Stimulated activated CD4-positive, alpha-beta T cell treated with anti-CD3 and anti-CD28 coated beads, TNF-alpha, amount 100 ng/mL, for 1 hour (primary cell): ENCODE measurements at places on chromosomes 16 and 17.
A peak's percentile ranks its signal among the peaks of the same experiment; 100 is the strongest.

- DNase-seq = no peak
Measured at GRCh38 chr17:4130715-4131114, 12.1 kb downstream of the ZZEF1 start.

DNA sequence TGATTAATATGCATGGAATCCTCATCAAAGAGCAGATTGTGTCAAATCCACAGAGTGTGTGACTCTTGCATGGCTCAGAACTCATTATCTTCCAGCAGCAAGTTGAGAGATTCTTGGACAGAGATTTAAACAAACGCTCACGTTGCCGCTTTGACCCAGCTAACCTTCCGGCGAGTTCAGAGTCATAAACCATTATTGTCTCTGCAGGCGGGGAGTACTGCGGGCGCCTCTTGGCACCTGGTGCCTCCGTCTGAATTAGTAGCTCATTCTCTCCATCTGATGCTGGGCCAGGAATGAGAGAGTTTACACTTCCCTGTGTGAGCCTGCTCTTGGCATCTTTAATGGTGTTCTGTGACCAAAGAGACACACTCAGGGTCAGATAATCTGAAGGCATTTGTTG, 138.6 kb upstream of the WSCD1 start:
- DNase-seq = no peak

DNA sequence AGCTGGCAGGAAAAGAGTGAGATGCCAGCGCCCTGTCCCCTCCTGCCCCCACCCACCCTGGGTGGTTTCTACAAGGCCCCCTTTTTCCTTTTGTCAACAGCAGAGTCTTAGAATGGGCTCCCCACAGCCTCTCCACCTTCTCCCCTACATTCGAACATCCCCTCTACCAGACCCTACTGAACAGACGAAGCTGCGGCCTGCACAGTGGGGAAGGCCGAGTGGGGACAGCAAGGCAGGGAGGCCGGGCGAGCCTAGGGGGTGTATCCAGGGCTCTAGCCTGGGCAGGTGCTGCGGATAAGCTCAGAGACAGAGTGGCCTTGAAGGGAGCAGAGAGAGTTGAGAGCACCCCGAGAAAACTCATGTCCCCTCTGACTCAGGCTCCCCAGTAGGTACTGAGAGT, 7.4 kb downstream of the ZACN start:
- no peak for DNase-seq

GRCh38 chr17:69749911-69750310, 325.1 kb upstream of the KCNJ16 start:
- DNase-seq = no peak

DNA sequence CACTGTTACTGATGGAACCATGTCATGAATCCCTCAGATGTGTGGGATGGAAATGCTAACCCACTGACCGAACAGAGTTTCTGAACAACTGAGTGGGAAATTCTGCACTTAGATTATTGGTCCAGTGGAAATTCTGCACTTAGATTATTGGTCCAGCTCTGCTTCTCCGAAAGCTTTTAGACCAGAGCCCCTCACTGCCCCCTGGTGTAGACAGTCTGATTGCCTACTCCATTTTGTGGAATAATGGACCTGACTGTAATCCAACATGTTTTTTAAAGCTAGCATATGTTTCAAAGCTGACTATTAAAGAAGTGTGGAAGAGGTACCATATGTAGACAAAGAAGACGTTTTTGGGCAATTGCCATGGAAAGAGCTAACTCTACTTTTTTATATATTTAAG, 50.3 kb upstream of the TBX2 start:
- DNase-seq = no peak

- peak; percentile 6 for DNase-seq
Measured at GRCh38 chr17:35089586-35090296, 26.2 kb upstream of the RFFL start.

GRCh38 chr17:33562792-33563191, 269.7 kb upstream of the ASIC2 start:
- DNase-seq = no peak

GRCh38 chr16:66270333-66270927, 96.1 kb upstream of the CDH5 start:
- DNase-seq = peak; percentile 4

DNA sequence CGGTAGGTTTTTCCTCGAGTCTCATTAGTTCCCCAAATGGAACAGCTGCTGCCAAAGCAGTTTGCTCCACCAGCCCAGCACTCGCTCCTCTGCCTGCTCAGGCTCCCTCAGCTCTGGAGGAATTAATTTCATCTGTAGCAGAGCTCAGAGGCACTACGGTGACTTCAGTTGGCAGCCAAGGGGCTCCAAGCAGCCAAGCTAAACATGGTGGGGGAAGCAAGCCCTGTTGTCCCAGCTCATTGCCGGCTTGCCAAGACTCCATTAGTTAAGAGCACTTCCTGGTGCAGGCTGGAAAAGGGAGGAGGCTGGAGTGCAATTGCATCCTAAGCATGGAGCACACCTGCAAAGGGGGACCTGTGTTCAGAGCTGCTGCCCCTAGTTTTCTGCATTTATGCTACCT, 78.7 kb upstream of the GPRC5B start:
- no peak for DNase-seq

DNA sequence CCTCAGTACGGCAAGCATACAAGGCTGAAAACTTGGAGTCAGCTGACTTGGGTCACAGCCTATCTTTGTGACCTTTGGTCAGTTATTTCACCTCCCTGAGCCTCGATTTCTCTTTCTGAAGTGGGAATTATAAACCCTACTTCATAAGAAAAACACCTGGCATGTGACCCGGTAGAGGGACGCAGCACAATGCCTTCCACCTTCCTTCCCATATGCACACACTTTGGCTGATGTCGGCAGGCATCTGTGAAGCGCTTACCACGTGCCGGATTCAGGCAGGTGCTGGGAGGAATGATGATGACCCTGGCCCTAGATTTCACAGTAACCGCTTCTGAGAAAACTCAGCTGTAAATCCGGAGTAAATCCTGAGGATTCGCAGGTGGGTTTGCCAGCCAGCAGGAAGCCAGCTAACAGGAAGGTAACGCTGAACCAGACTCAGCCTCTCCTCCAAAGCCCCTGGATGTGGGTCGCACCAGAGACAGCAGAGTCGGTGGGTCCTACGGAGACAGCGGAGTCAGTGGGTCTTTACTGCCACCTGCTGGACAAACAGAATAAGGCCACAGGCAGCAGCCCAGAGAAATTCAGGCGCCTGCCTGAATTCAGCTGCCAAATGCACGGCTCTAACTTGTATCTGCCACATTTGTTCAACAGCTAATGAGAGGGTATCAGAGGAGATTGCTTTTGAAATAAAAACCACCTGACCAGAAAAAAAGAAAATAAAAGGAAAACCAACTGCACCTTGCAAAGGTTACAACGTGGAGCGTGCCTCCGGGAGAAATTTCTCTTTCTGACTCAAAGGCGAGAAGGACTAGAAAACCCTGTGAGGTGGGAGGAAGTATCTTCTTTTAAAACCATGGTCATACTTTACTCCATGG, 16.6 kb downstream of the COPRS start:
- DNase-seq = peak; percentile 31

DNA sequence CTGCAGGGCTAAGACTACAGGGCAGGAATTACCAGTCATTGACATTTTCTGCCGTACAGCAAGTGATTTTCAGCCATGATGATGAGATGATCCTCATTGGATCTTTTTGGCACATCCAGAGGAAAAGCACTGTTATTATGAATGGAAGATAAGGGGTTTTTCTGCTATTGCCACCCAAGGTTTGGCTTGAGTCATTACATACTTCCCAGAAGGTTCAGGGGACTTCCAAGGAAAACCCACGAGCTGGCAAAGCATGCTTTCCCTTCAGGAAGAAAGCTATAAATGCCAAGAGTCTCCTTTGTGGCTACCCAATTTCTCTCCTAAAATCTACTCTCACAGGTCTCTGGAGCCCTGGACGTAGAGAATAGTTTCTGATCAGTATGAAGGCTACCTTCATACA, 6.1 kb downstream of the CHST4 start:
- DNase-seq = no peak

DNA sequence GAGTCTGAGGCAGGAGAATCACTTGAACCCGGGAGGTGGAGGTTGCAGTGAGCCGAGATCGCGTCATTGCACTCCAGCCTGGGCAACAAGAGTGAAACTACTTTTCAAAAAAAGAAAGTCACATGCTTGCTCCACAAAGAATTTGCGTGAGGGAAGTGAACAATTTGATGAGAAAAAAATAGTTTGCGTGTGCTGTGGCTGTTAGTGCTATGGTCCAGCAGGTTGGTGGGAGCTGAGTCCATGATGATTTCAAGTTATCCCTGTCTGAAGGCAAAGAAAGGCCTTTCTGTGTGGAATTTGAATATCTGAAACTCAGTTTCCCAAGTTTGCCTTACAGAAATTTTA, 21.0 kb downstream of the PRCD start:
- DNase-seq = no peak

- no peak for DNase-seq
Measured at GRCh38 chr17:17509601-17510425, 13.6 kb upstream of the RASD1 start.

- DNase-seq = no peak
Measured at GRCh38 chr17:610276-610675, 104.4 kb downstream of the VPS53 start.
